Left lung (tissue), 14 donors: ENCODE measurements at places on chromosomes 1 and 21. TPM values are rescaled to one million over a fixed set of nuclear protein-coding genes. Genes with fewer than 3 reads are reported as not detected.

DNA sequence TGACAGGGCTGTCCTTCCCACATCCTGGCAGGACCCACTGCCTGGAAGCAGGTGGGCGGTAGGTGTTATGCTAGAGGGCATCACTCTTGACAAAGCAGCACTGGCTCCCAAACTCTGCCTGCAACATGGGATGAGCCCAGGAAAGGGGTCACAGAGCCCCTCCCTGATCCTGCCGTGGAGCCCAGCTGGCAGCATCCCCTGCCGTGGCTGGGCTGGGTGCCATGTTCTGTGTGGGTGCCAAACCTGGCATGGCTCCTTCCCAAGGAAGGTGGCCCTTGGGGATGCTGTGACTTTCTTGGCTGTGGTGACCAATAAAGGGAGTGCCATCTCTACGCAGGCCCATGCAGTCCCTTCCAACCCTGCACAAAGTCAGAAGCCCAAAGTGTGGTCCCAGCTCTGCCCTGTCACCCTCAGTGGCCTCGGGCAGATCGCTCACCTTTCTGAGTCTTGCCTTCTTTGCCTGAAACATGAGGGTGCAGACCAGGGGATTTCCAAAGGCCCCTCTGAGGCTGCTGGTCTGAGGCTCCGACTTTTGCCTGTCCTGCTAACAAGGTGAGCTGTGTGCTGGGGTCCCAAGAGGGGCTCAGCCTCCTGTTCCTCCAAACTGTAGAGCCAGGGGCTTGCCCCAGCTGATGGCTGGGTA is 6.0 kb downstream of the CDK18 start:
- DNase-seq: no peak

DNA sequence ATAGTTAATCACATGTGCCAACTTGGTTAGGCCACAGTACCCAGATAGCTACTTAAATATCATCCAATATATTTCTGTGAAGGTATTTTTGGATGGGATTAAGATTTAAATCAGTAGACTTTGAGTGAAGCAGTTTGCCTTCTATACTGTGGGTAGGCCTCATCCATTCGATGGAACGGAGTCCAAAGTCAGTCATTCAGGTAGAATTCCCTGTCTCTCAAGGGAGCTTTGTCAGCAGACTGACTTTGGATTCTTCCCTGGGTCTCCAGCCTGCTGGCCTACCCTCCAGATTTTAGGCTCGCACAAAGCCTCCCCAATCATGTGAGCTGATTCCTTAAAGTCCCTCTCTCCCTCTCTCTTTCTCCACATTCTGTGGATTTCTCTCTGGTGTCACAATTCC is 145.1 kb upstream of the MAGI3 start:
- DNase-seq: no peak

DNA sequence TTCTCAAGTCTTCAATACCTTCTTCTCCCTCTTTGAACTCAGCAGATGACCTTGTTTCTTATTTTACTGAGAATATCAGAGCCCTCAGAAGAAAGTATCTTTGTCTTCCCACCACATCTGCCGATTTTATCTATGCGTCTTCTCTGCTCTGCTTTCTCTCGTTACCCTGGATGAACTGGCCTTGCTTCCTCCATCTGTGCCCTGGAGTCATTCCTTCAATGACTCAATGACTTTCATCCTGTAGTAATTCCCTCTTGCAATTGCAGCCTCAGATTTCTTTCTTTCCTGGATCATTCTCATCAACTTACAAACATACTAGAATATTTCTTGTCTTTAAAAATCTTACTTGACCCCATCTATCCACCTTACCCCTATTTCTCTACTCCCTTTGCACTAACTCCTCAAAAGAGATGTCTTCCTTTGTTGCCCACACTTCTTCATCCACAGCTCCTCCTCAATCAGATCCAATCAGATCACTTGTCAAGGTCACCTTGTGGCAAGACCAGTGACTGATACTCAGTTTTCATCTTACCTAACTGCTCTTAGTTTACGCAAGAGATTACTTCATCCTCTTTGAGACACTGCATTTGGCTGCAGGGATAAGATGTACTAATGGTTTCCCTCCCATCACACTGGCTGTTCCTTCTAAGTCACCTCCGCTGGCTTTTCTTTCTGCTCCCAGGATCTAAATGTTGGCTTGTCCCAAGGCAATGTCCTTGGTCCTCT is 8.2 kb upstream of the TGFBR3 start:
- no peak for DNase-seq

GRCh38 chr1:172143384-172144055 is 277.0 kb upstream of the C1orf105 start:
- no peak for DNase-seq

DNA sequence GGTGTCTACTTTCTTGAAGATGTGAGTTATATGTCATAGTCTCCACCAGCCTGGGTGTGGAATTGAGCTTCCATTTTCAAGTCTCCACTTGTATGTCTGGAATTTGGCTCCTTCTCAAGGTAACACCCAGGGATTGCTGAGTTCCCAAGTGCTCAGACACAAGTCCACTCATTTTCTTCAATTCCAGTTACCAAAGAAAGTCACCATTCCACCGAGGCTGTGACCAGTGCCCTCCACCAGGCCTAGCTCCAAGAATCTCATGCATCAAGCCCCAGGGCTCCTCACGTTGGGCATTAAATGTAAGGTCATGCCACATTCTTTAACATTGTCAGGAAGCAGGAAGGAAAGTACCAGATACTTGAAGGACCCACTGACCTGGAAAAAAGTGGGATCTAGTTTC is 2.4 kb upstream of the RAB4A start:
- DNase-seq: no peak

DNA sequence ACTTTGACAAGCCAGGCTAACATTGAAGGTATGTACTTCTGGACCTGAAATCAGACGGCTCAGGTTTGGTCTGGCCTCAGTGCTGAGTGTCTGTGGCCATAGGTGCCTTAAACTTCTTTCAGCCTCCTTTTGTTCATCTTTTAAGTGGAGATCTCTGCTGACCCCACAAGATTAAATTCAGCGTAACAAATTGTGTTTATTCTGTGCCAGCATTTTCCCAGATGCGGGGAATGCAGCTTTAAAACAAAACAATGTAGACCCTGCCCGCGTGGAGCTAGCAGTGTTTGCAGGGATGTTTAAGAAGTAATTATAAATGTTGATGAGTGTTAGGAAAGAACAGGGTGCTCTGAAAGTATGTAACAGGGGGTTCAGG is 923 bp downstream of the CAP1 start:
- no peak for DNase-seq

DNA sequence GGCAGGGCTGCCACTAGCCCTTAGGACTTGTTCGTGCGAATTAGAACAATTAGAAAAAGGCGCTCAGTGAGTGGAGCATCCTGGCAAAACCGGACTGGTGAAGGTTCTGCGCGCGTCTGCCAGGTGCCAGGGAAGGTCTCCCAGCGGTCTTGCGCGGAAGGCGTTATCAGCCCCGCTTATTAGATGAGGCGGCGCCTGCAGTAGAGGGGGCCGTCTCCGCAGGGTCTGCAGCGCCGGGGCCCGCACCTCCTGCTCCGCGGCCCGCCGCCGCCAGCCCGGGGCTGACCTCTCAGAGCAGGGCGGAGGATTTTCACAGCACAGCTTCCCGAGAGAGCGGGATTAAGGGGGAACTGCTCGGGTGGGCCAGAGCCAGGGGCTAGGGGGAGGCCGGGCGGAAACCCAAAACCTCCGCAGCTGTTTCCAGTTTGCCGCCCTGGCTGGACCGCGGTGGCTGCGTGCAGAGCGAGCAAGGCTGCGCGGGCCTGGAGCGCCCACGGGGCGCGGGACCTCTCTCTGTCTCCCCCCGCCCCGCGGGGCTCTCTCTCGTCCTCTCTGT is 155.2 kb downstream of the FOXD2 start:
- peak; percentile 37 for DNase-seq

- DNase-seq: no peak
Measured at GRCh38 chr1:226199971-226200370, 13.4 kb upstream of the ACBD3 start.

- no peak for DNase-seq
Measured at GRCh38 chr1:157932069-157932468, 61.4 kb upstream of the KIRREL1 start.

- DNase-seq: no peak
Measured at GRCh38 chr1:209702832-209703231, 1.8 kb upstream of the HSD11B1 start.

GRCh38 chr1:101732261-101732660 is 264.5 kb downstream of the OLFM3 start:
- DNase-seq: no peak

GRCh38 chr1:109771712-109772657 is 8.3 kb upstream of the EPS8L3 start:
- peak; percentile 32 for DNase-seq

GRCh38 chr1:150061632-150062101 is 5.9 kb upstream of the VPS45 start:
- peak; percentile 44 for DNase-seq

- no peak for DNase-seq
Measured at GRCh38 chr1:76287917-76288316, 213.4 kb downstream of the ST6GALNAC3 start.

DNA sequence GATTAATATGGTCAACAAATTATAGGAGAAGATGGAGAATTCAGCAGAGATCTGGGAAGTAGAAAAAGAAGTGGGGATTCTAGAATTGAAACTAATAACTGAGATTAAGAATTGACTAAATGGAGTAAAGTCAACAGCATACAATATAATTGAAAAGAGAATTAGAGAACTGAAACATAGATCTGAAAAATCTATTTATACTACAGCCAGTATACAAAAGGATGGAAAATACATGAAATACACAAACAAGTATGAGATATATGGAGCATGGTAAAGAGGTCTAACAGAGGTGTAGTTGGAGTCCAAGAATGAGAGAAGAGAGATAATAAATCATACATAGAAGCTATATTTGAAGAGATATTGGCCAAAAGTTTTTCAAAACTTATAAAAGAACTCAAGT is 235.2 kb downstream of the FGGY start:
- no peak for DNase-seq

DNA sequence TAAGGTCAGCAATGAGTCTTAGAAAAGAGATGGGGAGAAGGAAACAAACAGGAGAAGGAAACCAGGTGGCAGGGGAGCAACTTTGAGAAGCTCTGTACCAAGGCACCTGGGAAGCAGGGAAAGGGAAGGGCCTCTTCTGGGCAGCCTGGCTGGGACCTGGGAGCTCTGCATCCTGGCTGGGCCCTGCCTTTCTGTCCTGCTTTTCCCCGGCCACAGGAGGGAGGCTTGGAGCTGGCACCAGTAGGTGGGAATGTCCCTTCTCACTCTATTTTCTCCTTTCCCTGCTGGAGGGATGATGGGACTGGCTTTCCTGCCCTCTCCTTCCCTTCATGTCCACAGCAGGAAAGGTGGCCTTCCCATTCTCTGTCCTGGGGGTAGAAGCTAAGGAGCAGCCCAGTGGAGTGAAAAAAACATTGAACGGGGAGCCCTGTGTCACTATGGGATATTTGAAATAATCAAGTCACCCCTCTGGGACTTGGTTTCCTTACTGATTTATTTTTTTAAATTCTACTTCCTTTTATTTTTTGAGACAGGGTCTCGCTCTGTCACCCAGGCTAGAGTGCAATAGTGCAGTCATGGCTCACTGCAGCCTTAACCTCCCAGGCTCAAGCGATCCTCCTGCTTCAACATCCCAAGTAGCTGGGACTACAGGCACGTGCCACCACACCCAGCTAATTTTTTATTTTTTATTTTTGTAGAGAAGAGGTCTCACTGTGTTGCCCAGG is 5.1 kb upstream of the NES start:
- no peak for DNase-seq

GRCh38 chr1:78383923-78384322 is 106.9 kb upstream of the PTGFR start:
- no peak for DNase-seq

GRCh38 chr1:184574588-184574987 is 180.1 kb downstream of the EDEM3 start:
- no peak for DNase-seq

GRCh38 chr1:7400566-7400965 is 370.5 kb upstream of the VAMP3 start:
- no peak for DNase-seq

DNA sequence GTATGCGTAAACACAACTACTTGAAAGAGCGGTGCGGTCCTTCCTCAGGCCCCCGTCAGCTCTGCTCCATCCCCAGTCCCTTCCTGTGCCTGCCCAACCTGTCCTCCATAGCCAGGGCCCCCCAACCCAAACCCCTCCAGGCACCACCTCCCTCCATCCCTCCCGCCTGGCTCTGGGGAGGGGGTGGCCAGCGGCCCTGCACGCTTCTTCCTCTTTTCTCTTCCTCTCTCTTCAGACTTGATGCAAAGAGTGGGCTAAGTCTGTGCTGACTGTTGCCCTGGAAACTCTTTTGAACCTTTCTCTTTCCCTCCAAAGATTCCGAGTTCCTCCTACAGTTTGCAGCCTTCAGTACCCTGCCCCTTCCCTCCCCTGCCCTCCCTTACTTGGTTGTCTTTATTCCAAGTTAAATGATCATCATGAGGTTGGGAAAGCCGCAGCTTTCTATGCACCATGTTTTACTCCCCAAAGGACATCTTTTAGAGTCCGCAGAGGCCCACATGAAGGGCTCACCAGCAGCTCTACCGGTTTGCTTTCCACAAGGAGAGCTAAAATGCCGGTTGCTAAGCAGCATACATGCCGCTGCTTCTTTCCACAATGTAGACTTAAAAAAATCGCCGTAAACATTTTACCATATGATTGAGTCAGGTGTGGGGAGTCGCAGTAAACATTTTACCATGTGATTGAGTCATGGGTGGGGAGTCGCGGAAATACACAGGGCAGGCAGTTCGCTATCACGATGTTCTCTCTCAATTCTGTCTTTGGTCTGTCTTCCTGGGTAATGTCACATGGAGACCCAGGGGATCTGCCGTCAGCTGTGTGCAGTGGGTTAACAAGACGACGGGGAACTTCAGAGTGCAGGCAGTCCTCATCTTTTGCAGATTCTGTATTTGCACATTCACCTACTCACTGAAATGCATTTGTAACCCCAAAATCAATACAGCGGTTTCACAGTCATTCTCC is 525.3 kb downstream of the KIF26B start:
- no peak for DNase-seq

GRCh38 chr1:228394571-228395394 is 11.9 kb downstream of the TRIM11 start:
- no peak for DNase-seq

DNA sequence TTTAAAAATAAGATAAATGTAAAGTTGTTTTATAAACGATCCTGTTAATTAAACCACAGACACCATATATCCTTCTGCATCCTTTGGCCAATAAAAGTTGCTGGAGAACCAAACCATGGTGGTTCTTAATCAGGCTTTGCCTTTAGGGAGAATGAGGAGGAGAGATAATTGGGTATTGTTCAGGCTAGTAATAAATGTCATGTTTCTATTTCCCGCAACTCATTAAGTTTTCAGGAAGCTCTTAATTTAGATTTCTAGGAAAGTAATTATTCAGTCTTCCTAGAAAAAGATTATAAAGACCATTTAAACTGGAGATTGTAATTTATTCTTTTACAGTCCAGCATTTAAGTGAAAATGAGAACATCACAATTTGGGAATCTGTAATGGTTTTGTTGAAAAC is 34.5 kb downstream of the RAB4A start:
- DNase-seq: no peak

GRCh38 chr21:33662046-33662445 is 19.7 kb downstream of the ITSN1 start:
- DNase-seq: no peak

Gene AHDC1
- total RNA-seq: 38.0 TPM

Gene CRP
- total RNA-seq: not detected

Gene VCAM1
- 10.2 TPM for total RNA-seq

Gene TTC34
- 0.44 TPM for total RNA-seq

Gene ALPL
- total RNA-seq: 198 TPM

Gene TSPAN2
- total RNA-seq: 10.6 TPM

Gene DMBX1
- not detected for total RNA-seq

Gene CDC7
- total RNA-seq: 10.4 TPM
